Effector memory CD4-positive, alpha-beta T cell (primary cell): ENCODE measurements at places on chromosomes 5 and 9.
A peak's percentile ranks its signal among the peaks of the same experiment; 100 is the strongest.

DNA sequence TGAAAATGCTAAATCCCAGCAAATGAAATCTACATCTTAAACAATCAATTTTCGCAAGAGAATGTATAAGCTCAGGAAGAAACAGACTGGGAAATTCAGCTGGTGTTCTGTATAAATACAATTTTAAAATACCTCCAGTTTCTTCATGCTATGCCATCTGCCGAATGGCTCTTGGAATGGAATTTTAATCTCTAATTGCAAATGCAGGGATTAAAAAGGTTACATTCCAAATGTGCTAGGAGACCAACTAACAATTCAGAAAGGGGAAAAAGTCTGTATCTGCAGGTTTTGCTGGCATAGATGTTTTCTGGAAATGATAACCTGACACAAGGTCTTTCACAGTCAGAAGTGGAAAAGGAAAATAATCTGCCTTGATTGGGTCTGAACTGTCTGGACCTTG, 379.7 kb downstream of the MAT2B start:
- H3K27me3 ChIP-seq: no peaks in the 10 kb centered on the region
- no peak overlapping the region for H3K27ac ChIP-seq
- DNase-seq: no peak
- H3K4me3 ChIP-seq: no peak overlapping the region

- no peak for DNase-seq
- H3K4me3 ChIP-seq: no peak overlapping the region
- H3K4me1 ChIP-seq: no peaks in the 10 kb centered on the region
- H3K27me3 ChIP-seq: no peaks in the 10 kb centered on the region
- no peaks in the 10 kb centered on the region for H3K36me3 ChIP-seq
Observed at GRCh38 chr5:120258123-120258522, 206.0 kb upstream of the PRR16 start.

DNA sequence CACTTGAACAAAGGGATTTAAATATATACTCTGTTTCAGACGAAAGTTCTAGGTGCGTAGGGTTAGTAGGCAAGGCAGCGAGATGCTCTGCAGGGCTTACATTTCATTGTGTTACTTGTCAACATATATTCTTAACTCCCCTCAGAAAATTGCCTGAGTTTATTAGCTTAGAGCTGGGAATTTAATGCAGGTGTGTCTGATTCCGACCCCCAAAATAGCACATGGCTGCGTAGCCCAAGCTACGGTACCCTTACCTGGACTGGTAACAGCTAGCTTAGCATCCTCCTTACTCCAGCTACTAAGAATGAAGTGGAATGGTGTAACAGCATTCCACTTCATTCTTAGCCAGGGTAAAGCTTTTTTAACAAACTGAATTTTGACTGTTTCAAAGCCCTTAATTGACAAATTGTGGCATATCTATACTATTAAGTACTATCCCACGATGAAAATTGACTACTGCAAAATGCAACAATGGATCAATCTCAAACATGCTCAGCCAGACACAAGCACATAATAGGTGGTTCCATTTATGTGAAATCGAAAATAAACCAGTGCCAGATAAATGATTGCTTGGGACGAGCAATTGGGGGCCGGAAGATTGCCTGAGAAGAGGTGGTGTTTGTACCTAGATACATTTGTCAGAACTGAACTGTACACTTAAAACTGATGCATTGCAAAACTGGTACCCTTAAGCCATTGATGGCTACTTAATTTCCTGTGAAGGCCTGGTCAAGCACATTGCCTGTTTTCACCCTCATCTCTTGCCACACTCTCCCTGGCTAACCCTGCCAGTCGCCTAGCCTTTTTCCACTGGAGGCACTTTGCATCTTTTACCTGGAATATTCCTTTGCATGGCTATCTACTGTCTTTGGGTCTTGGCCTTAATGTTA, 3.0 kb upstream of the FGF18 start:
- H3K4me3 ChIP-seq: no peak overlapping the region
- no peak for DNase-seq
- H3K36me3 ChIP-seq: peaks cover 10% of the 10 kb centered on the region

- H3K36me3 ChIP-seq: no peaks in the 10 kb centered on the region
- H3K27ac ChIP-seq: no peak overlapping the region
- H3K4me1 ChIP-seq: no peaks in the 10 kb centered on the region
- DNase-seq: no peak
- H3K27me3 ChIP-seq: no peaks in the 10 kb centered on the region
Observed at GRCh38 chr5:65832152-65832551, 94.2 kb upstream of the ERBIN start.

DNA sequence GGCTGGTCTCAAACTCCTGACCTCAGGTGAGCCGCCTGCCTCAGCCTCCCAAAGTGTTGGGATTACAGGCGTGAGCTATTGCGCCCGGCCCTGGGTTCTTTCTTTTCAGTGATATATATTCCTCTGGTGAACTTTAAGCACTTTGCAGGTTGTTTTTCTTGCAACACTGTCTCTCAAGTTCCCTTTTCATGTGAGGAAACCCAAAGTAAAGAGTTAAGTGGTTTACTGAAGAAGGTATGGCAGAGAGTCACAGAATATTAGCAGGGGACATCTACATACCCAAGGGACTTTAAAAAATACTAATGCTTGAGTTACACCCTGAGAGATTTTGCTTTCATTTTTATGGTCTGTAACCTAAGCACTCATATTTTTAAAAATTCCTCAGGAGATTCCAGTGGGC, 6.7 kb upstream of the GAPT start:
- H3K27me3 ChIP-seq: peaks cover 3% of the 10 kb centered on the region
- H3K4me1 ChIP-seq: no peaks in the 10 kb centered on the region
- H3K27ac ChIP-seq: no peak overlapping the region

GRCh38 chr5:142569905-142570304, 116.0 kb downstream of the FGF1 start:
- H3K4me1 ChIP-seq: no peaks in the 10 kb centered on the region
- no peak overlapping the region for H3K4me3 ChIP-seq
- no peak overlapping the region for H3K27ac ChIP-seq
- no peaks in the 10 kb centered on the region for H3K27me3 ChIP-seq
- DNase-seq: no peak

- peaks cover 71% of the 10 kb centered on the region for H3K36me3 ChIP-seq
- peak; percentile 35 for DNase-seq
- no peak overlapping the region for H3K27ac ChIP-seq
- H3K4me1 ChIP-seq: no peaks in the 10 kb centered on the region
Observed at GRCh38 chr9:132268725-132269352, 85.9 kb downstream of the SETX start.

DNA sequence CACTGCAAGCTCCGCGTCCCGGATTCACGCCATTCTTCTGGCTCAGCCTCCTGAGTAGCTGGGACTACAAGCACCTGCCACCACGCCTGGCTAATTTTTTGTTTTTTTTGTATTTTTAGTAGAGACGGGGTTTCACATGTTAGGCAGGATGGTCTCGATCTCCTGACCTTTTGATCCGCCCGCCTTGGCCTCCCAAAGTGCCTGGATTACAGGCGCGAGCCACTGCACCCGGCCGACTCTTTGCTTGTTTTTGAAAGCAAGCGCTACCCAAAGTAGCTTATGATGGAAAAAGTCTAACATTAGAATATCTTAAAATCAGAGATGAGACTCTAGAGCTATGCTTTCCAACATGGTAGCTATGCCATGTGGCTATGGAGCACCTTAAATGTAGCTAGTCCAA, 585.5 kb upstream of the ITGA1 start:
- H3K36me3 ChIP-seq: no peaks in the 10 kb centered on the region
- H3K27me3 ChIP-seq: no peaks in the 10 kb centered on the region
- H3K27ac ChIP-seq: no peak overlapping the region
- DNase-seq: no peak
- no peak overlapping the region for H3K4me3 ChIP-seq
- H3K4me1 ChIP-seq: no peaks in the 10 kb centered on the region

GRCh38 chr9:73845954-73846690, 651.0 kb upstream of the RORB start:
- H3K27ac ChIP-seq: no peak overlapping the region
- no peaks in the 10 kb centered on the region for H3K27me3 ChIP-seq

DNA sequence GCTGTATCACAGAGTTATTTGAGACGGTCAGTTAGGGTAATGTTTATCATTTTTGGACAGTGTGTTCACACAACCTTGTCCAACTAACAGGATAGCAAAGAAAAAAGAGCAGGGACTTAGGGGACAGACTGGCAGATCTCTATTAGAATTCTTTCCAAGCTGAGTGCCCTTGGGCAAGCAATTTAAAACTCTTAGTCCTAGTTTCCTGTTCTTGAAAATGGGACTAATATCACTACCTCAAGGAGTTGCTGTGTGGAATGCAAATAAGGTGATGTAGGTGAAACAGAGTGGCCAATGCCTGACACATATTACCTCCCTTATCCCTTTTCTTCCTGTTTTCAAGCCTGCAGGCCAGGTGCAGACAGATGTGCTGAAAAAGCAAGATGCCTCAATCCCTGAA, 186.7 kb downstream of the PAPPA start:
- no peaks in the 10 kb centered on the region for H3K27me3 ChIP-seq
- DNase-seq: no peak
- no peaks in the 10 kb centered on the region for H3K36me3 ChIP-seq

GRCh38 chr9:89872913-89873707, 268.3 kb downstream of the GADD45G start:
- no peak overlapping the region for H3K27ac ChIP-seq
- no peaks in the 10 kb centered on the region for H3K4me1 ChIP-seq
- H3K4me3 ChIP-seq: no peak overlapping the region
- no peak for DNase-seq
- H3K27me3 ChIP-seq: no peaks in the 10 kb centered on the region

- no peaks in the 10 kb centered on the region for H3K4me1 ChIP-seq
- H3K27me3 ChIP-seq: no peaks in the 10 kb centered on the region
- no peak overlapping the region for H3K27ac ChIP-seq
- H3K4me3 ChIP-seq: no peak overlapping the region
Observed at GRCh38 chr9:132214027-132214622, 52.3 kb downstream of the NTNG2 start.

GRCh38 chr5:18807256-18808149, 1173.2 kb downstream of the TAF11L14 start:
- H3K27ac ChIP-seq: no peak overlapping the region
- no peaks in the 10 kb centered on the region for H3K27me3 ChIP-seq
- no peak overlapping the region for H3K4me3 ChIP-seq
- no peaks in the 10 kb centered on the region for H3K36me3 ChIP-seq

DNA sequence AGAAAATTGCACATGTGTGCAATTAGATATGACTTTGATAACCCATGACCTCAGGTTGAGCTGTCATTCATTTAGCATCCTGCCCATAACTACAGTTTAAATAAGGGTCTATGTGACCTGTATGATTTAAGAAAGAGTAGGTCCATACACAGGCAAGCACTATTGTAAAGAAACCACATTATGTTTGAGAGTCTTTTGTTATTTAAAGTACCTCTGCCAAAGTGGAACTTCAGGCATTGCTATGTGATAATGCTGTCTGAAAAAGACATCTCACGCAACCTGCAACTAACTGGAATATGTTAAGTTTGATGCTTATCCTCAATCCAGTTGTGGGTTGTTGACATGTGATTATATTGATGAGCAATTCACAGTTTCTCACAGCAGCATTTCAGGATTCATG, 317.0 kb downstream of the TMEM161B start:
- DNase-seq: no peak
- no peaks in the 10 kb centered on the region for H3K36me3 ChIP-seq
- no peaks in the 10 kb centered on the region for H3K4me1 ChIP-seq
- H3K27me3 ChIP-seq: no peaks in the 10 kb centered on the region
- no peak overlapping the region for H3K27ac ChIP-seq

DNA sequence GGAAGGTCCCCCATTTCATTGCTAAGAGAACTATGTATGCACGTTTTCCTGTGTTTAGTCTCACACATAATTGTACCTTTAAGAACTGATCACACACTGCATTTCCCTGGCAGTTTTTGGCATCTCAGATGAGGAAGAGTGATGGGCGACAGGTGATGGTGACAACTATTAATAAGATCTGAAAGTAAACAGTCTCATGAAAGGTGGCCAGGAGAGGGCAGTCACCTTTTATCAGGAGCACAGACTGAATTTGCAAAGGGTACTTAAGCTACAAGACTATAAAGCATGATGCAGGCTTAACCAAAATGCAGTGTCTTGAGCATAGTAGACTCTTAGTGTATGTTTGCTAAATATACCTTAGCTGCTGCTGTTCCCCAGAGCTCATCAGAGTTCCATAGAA, 91.5 kb downstream of the GHR start:
- H3K36me3 ChIP-seq: no peaks in the 10 kb centered on the region
- H3K4me3 ChIP-seq: no peak overlapping the region
- no peaks in the 10 kb centered on the region for H3K4me1 ChIP-seq
- DNase-seq: no peak
- H3K27ac ChIP-seq: no peak overlapping the region
- no peaks in the 10 kb centered on the region for H3K27me3 ChIP-seq

DNA sequence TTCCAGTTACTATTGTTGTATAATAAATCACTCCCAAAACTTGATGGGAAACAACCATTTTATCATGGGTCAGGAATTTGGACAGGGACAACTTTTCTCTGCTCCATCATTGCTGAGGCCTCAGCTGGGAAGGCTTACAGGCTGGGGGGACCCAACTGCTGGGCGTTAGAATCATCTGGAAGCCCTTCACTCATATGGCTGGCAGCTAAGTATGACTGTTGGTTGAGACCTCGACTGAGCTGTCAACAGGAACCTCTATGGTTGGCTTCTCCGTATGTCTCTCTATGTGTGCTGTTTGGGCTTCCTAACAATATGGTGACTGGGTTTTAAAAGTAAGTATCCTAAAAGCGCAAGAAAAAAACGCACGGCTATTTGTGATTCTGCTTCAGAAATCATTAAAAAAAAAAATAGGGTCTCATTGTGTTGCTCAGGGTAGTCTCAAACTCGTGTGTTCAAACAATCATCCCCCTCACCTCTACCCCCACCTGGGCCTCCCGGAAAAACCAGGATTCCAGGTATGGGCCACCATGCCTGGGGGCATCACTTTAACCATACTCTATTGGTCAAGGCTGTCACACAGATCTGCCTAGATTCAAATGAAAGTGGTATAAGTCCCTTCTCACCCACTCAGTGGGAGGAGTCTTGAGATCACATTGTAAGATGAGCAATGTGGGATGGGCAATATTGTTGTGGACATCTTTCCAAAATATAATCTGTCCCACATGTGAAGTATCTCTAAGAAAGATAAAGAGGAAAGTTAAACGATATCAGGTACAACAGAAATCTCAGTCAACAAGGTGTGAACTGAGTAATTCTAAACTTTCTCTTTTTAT, 15.2 kb downstream of the FNBP1 start:
- H3K4me3 ChIP-seq: no peak overlapping the region
- H3K27me3 ChIP-seq: no peaks in the 10 kb centered on the region
- no peak for DNase-seq

GRCh38 chr5:378976-379742, 57.6 kb downstream of the AHRR start:
- no peaks in the 10 kb centered on the region for H3K36me3 ChIP-seq
- no peaks in the 10 kb centered on the region for H3K4me1 ChIP-seq
- H3K4me3 ChIP-seq: no peak overlapping the region
- no peak overlapping the region for H3K27ac ChIP-seq
- no peak for DNase-seq
- H3K27me3 ChIP-seq: no peaks in the 10 kb centered on the region

GRCh38 chr5:107469485-107470294, 201.0 kb downstream of the EFNA5 start:
- DNase-seq: no peak
- no peaks in the 10 kb centered on the region for H3K27me3 ChIP-seq
- H3K4me3 ChIP-seq: no peak overlapping the region
- H3K36me3 ChIP-seq: no peaks in the 10 kb centered on the region
- H3K4me1 ChIP-seq: no peaks in the 10 kb centered on the region
